ENCODE measurements at places on chromosomes 2 and 18.

DNA sequence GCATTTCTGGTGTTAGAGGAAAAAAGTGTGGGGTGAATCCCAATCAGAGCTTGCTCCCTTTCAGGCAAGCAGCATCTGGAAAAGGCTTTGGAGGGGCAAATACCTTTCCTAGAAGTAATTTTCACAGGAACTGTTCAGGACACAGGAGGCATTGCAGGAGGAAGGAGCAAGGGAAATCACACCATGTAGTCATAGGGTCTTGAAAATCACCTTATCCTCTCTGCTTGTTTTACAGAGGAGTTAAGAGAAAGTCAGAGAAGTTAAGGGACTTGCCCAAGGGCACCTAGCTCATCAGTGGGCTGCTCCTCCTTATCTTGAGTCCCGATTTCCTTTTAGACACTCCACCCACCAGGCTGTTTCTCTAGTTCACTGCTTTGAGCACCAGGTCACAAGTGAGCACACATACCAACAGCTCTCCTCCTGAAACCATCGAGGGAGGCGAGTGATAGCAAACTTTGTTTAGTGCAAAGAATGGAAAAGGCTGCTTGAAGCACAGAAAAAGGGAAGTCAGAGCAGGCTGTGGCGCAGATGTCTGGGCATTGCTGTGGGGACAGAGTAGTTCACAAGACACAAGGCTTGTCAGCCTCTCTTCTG lies 89.2 kb upstream of the CXCR4 start:
- DNase-seq: no peak

DNA sequence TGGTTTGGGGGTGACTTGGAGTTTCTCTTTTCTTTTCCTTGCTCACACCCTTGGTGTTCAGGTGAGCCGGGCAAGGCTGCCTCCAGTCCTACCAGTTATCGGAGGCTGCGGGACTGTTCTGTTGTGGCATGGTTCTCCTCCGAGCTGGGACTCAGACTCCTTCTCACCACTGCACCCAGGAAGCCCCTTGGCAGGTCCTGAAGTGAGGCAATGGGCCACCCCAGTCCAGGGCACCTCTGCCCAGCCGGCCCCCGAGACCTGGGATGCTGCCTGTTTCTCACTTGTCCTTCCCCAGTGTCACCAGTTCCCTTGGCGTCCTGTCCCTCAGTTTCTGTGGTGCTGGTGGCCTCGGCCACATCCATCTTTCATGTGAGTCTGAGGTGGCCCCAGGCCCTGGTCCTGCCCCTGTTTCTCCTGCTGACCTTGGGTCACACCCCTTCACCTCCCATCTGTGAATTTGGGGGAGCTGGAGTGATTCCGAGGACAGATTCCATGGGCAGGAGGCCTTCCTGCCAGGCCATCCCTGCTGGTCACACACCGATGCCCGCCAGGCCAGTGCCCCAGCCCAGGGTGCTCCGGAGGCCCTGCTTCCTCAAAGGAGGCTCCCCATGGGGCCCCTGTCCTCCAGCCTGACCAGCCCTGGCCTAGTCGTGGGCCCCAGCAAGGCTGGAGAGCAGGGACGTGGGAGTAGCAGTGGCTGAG lies 6.6 kb upstream of the KLHL30 start:
- DNase-seq: no peak

DNA sequence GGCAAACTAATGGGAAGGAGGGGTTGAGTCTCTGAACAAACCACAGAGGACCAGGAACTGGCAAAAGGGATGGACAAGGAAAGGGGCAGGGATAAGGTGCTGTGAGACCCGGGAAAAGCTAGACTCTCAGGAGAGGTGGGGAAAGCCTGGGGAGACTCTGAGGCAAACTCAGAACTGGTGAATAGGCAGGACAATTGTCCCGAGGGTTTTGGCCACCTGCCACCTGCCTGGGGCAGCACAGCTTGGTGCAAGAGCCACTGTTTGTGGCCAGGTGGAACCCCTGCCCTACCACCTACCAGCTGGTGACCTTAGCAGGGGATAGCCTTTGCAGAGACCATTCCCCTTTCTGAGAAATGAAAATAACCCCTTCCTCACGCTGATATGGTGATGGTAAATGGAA lies 129.4 kb upstream of the ASB18 start:
- no peak for DNase-seq

DNA sequence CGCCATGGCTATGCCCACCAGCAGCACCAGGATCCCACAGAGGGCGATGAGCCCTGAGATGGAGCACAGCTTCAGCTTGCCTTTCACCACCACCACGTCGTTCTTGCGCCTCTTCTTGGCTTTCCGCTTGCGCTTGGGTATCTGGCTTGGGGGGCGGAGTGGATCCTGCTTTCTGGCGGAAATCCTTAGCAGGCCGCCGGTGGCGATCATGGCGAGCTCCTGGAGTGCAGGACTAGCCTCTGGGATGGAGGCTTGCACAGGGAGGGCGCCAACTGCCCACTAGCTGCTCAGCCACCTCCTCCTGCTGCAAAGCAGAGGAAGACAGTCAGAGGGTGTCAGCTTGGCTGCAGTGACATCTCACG lies 3.5 kb downstream of the TMEM200C start:
- no peak for DNase-seq

GRCh38 chr2:231900972-231901371 lies 25.2 kb downstream of the NPPC start:
- no peak for DNase-seq

- DNase-seq: no peak
These were observed 85.1 kb upstream of the ACAA2 start for GRCh38 chr18:49898421-49898820.

DNA sequence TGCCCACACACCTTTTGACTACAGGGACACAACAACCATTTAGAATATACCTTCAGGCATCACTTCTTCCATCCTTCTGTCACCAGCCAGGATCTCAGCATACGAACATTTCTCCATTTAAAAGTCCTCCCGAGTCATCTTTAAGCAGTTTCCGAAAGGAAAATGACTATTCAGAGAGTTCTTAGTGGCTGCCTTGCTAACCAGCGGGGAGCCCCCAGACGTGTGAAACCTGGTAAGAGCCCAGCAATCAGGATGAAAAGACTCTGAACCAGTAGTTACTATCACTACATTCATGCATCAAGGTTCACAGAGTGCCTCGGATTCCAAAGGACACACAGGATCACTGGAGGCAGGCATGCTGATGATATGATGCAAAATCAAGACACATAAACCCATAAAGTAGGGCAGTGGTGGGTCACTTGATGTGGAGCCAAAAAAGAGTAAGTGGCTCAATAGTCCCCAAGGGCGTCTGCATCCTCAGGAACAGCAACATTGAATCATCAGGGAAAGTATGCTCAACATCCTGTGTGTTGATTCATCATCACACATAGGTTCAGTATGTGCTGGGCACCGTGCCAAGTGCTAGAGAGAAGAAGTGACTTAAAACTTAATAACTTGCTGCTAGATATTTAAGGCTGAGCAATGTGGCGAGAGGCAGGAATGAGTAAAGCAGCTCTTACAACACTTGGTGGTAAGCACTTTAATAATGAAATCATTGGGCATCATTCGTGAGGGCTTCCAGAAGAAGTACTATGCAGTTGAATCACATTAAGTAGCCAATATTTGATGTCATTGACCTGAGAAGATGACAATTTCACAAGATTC lies 4.4 kb downstream of the CCL20 start:
- no peak for DNase-seq

DNA sequence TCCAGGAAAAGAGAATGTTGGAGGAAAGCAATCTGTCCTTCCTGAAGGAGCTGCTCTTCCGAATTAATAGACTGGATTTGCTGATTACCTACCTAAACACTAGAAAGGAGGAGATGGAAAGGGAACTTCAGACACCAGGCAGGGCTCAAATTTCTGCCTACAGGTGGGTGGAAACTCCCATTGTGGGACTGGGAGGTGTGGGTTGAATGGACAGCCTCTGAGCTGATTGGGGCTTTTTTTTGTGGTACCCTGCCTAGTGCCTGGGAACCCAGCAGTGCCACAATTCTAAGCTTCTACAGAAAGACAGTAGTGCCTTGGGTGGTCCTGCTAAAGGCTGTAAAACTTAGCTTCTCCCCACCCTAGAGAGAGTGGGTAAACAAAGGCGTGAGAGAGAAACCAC lies 6.3 kb downstream of the CASP8 start:
- DNase-seq: no peak

- no peak for DNase-seq
These were observed 199.7 kb downstream of the TPGS2 start for GRCh38 chr18:36629138-36629530.

DNA sequence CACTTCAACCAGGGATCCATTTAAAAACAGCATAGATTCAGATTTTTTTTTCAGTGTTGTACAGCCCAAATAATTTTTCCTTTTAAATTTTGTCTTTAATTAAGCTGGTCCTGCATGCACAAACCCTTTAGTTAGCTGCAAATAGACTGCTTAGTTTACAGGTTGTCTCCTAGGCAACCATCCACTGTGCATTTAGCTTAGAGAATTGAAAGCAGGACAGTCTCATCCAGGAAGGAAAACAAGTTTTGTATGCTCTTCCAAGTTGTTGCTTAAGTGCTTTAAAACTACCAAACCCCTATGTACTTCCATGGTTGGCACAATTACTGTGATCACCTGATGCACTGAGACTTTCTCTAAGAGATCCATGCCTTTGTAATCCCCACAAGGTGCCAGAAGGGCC lies at the start of gene MAP3K19:
TSS of gene MAP3K19 (minus strand) at position 148 of the 400 bp plus-strand sequence. CDS start 22,800 bp downstream, outside the sequence.
- DNase-seq: no peak

GRCh38 chr2:237962432-237963084 lies 4.3 kb upstream of the UBE2F start:
- no peak for DNase-seq

GRCh38 chr2:12035029-12035720 lies 288.7 kb downstream of the LPIN1 start:
- no peak for DNase-seq

DNA sequence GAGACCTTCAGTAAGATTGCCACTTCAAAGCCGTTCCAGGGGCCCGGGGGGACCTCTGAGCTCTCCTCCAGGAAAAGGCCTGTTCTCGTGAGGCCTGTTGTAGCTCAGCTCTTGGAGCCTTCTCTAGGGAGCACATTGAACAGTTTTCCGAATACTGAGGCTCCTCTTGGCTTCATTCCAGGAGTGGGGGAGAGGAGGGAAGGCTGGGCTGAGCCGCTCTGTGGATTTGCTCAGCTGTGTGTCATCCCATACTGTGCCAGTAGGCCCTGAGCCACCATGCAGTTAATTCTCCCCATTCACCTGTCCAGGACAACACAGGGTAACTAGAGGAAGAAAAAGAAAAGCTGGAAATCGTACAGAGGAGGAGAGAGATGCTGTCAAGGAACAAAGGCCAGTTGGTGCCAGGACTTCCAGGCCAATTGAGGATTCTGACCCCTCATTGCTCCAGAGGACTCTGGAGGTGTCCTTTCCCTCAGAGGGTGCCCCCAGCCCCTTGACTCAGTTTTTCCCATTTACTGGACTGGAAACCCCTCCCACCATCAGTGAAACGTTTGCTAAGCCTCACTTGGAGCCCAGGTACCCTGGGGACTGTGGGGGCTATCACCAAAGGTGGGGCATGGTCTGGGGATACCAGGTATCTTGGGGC lies 41.4 kb downstream of the HS1BP3 start:
- peak; percentile 42 for DNase-seq

GRCh38 chr2:160427629-160428404 lies 65.8 kb downstream of the RBMS1 start:
- DNase-seq: no peak

DNA sequence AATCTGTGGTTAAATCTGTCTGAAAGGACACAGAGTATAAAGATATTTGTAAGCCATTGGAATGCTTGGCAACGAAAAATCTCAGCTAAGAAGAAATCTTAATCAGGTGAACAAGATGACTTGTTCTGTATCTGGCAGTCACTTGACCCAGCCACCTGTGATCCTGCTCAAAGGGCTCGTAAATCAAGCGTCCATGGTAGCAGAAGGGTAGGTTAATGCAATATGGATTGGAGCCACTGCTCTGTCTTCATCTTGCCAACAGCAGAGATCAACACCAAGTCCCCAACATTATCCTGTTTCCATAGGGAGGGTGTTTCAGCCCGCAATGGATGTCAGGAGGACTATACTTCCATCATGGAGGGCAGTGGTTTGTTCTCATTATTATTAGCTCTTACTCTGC lies 378.4 kb downstream of the CDH7 start:
- no peak for DNase-seq

GRCh38 chr18:3186678-3187658 lies 32.8 kb downstream of the MYOM1 start:
- DNase-seq: no peak

DNA sequence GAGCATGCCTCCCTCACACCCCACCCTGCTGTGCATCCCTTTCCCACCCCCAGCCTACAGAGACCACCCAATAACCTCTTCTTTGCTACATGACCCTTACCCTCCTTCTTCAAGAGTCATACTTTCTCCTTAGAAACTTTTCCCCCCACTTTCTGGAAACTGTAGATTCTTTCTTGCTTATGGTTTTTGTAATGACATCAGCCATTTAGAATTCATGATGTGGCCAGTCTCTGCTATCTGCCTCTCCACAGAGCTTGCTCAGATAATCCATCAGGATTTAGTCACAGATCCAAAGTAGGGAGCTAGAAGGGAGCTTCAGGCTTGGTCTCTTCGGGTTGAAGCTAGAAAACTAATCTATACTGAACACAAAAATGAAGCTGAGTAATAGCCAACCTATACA lies 36.5 kb downstream of the GALM start:
- no peak for DNase-seq

GRCh38 chr18:21914739-21915319 lies 174.2 kb downstream of the MIB1 start:
- no peak for DNase-seq

DNA sequence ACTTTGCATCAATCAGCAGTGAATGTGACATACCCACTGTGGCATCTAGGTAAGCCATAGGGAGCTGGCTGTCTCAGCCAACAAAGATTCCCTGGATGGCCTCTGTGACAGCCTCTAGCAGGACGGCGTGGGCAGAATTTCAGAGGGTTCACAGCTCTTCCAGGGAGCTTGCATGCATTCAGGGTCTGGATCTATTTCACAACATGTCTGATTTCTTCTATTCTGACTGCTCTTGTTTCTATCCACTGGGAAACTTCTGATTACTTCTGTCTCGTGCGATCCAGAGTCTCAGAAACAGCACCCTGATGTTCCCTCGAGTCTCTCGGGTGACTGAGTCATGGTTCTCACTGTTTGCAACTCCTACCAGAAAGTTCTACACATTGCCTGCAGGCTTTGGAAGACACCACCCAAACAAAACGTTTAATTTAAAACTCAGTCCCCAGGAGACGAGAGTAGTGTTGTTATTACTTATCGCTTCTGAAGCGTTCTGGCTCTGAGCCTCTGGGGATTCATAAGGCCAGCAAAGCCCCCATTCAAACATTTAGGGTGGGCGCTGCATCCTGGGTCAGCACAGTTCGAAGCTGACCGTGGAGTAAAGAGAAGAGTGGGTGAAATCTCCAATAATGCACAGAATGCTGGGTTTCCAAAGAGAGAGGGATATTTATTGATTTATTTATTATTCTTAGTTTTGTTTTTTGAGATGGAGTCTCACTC lies 41.9 kb upstream of the ODC1 start:
- DNase-seq: no peak

GRCh38 chr2:25966531-25967270 lies 15.6 kb downstream of the KIF3C start:
- DNase-seq: no peak

GRCh38 chr2:1518867-1519530 lies 105.7 kb downstream of the TPO start:
- DNase-seq: no peak
